Islet precursor cell (in vitro differentiated cells): ENCODE measurements at places on chromosomes 1 and 21.

- no peak for DNase-seq
Observed at GRCh38 chr1:43938892-43939587, 5.4 kb downstream of the ARTN start.

- no peak for DNase-seq
Observed at GRCh38 chr1:2210084-2210653, 15.6 kb upstream of the FAAP20 start.

- DNase-seq, result peak; percentile 90
Observed at GRCh38 chr1:205458777-205459566, 3.1 kb upstream of the BLACAT1 start.

DNA sequence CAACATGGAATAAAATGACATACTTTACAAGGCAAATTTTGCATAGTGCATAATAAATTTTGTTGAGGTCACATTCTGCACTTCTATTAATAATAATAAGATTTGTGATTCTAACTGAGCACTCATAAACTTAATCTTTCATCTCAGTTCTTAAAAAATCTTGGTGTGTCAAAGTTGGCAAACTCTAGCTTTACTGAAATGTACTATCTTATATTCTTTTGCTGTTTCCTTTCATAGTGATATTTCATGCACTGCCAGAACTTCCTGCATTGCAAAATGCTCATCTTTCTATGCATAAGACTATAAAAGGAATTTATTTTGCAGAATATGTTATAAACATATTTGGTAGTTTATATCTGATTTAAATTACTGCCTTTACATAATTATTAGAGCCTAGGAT lies 797.6 kb downstream of the ADGRL2 start:
- DNase-seq, result no peak

DNA sequence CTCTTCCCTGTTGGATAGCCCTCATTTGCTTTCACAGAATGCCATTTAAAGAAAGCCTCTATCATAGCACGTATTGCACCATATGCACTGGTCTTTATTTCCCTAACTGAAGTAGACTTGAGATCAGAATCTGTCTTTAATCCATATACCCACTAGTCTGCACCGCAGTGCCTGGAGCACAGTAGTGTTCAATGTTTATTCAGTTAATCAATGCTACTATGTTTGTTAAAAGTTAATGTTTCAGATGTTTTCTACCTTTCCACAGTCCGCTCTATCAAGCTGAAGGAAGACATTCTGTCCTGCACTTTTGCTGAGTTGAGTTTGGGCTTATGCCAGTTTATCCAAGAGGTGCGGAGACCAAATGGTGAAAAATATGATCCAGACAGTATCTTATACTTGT lies 139.2 kb downstream of the ZMYM4 start:
- no peak for DNase-seq

DNA sequence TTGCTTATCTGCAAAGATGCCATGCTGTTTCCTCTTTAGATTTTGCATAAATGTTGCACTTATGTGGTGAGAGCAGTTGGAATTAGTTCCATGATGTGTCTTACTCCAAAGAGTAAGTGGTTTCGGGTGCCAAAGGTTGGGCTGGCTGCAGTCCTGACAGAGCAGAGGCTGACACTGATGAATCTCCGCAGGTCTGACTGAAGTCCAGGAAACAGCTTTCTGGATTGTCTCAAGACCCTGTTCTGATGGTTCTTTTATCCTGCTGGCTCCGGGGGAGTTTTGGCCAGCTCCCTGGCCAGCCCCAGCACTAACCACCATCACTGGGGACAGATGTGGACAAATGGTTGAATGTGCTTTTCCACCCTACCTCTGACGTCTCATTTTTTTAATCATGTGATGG lies 207.2 kb upstream of the KIAA0040 start:
- DNase-seq, result no peak
